ENCODE measurements at places on chromosomes 2 and 18.

GRCh38 chr18:12013186-12013916 is 32.0 kb downstream of the IMPA2 start:
- DNase-seq: no peak

GRCh38 chr2:221410487-221410886 is 161.6 kb downstream of the EPHA4 start:
- no peak for DNase-seq

GRCh38 chr18:72986103-72986502 is 118.3 kb upstream of the NETO1 start:
- DNase-seq: no peak

GRCh38 chr2:36792951-36793350 is 96.4 kb downstream of the VIT start:
- no peak for DNase-seq

GRCh38 chr18:8717011-8717770 is 11.8 kb downstream of the MTCL1 start:
- no peak for DNase-seq

- no peak for DNase-seq
Measured at GRCh38 chr18:37179384-37179783, 350.5 kb downstream of the KIAA1328 start.
